Retinal pigment epithelial cell (primary cell): ENCODE measurements at places on chromosomes 1 and 21.

DNA sequence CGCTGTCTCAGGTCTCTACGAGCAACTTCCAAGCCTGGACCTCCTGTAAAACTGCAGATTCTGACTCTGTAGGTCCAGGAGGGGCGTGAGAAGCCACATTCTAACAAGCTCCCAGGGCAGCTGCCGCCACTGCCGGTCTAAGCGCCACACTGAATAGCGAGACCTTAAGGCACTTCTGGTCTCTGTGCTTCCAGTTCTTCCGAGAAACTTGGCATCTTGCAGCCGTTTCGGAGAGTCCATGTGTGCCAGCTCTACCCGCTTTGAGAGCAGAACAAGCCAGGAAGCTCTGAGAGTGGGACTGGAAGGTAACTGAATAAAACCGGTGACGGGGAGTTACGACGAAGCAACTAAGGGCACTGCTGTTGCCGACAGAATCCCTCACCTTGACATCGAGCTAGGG, 12.5 kb downstream of the AGT start:
- DNase-seq: no peak

DNA sequence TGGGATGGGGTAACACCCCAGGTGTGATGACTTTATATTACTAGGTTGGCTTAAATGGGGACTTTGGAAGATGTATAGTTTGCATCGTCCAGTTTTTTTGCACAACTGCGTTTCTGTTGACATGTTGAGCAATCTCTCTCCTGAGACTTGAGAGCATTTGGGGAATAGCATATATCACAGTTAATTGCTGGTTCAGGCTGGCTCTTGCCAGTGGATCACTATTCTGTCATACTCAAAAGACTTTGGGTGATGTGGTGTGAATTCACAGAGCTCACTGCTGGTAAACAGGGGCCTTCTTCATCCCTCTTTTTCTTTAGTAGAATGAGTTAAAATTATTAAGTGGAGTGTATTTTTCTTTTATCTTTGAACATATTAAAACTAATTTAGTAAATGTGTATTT, 44.3 kb downstream of the LHX9 start:
- no peak for DNase-seq

GRCh38 chr1:86119214-86119764, 37.3 kb downstream of the COL24A1 start:
- no peak for DNase-seq

DNA sequence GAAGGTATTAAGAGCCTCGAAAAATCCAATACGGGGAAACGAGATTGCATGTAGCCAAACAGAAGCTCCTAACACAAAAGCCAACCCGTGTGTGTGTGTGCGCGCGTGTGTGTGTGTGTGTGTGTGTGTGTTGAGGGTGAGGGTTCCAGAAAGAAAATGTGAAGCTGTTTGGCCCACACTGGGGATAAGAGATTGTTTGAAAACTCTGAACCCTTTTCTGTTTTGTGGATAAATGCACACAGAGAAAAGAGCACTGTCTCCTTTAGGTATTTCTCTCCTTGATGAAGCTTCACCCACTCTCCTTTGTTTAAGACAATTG, 1.9 kb downstream of the WLS start:
- DNase-seq: no peak

GRCh38 chr1:207646171-207646570, 1.2 kb downstream of the CR1L start:
- no peak for DNase-seq

DNA sequence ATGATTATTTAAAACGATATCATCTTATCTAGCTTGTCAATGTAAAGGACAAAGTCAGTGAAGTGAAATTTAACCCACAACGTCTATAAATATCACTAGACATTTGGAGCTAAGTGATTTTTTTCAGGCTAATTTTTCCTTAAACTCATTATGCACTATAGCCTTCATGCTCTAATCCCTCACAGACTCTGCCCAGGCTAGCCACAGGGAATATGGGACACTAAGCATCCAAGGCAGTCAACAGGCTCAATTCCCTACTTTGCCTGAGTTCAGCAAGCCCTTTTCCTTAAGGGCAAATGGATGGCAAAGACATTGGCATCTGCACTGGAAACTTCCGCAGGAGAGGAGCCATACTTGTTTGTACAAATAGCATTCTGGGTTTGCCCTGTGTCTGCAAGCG, 577.0 kb downstream of the LMO4 start:
- no peak for DNase-seq

DNA sequence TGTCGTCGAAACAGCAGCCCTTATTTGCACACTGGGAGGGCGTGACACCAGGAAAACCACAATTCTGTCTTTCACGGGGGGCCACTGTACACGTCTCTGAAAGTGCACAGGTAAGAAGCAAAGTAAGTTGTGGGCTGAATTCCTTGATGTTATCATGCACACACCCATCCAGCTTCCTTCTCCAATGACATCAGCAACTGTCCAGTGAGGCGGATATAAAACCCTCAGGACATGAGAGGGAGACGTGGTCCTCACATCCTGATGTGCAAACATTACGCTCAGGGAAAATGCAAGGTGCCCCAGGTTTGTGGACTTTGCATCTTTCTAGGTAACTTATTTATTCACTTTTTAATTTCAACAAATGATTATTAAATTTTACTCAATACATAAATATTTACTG, 3.0 kb downstream of the TFF1 start:
- no peak for DNase-seq

DNA sequence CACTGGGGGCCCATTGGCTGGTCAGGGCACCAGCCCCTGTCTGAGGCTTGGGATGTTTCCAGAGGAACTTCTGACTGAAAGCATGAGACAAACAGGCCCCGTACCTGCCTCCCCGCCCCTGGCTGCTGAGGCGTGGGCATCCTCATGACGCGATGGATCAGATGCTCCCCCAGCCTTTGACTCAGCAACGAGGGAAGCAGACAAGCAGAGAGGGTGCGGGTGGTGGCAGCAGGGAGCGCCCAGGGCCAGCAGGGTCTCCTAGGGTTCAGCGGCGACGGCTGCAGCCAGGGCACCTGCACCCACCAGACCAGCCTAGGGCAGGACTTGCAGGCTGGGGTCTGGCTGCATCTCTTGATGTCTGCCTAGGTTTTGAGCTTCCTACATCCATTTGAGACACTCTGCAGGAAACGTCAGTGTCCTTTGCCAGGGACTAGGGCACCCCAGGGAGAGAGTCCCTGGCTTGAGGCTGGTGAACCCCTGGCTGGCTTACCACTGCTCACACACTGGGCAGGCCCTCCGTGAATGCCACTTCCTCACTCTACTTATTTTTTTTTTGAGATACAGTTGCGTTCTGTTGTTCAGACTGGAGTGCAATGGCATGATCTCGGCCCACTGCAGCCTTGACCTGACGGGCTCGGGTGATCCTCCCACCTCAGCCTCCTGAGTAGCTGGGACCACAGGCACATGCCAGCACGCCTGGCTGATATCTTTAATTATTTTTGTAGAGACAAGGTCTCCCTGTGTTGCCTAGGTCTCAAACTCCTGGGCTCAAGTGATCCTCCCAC, 63.3 kb downstream of the DHRS3 start:
- no peak for DNase-seq

DNA sequence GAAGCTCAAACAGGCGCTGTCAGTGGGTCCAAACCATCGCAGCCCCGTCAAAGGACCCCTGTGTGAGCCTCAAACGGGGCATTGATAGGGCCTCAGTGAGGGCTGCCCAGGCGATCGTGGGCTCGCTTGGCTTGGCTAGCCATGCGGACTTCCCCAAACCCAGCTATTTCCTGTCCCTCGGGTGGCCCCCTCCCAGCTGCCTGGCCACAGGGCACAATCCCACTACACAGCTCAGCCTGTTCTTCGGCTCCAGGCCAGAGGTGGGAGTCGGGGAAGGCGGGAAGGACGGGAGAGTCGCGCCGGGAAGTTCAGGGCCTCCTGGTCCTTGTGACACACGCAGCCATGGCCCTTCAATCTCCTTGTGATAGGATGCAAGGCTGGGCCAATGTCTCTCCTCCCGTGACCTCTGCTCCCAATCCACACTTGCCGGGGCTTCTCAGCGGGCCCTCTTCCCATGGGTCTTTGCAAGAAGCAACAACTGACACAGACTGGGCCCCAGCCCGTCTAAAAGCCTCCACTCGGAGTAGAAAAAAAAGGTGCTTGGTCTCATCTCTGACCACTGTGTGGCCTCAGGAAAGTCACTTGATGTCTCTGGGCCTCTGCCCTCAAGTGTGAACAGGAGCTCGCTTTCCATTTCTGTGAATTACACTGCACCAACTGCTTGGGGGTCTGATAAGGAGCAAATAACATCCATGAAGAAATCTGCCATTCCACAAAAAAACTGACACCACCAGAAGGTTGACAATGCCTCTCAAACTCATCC, 7.1 kb upstream of the MATN1 start:
- DNase-seq: no peak

- DNase-seq: peak; percentile 64
Measured at GRCh38 chr1:176136891-176137290, 70.2 kb downstream of the COP1 start.

DNA sequence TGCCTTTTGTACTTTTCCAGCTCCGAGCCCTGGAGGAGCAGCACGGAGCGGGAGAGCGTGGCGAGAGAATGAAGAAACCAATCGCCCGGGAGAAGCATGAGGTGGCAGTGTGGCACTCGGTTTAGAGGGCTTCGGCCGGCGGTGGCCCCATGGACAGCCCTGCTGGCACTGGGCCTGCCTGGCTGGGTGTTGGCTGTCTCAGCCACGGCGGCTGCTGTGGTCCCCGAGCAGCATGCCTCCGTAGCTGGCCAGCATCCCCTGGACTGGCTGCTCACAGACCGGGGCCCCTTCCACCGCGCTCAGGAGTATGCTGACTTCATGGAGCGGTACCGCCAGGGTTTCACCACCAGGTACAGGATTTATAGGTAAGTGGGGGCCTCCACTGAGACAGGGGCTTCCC, 59.0 kb downstream of the BRINP2 start:
- no peak for DNase-seq

- no peak for DNase-seq
Measured at GRCh38 chr1:241834733-241835377, 13.1 kb upstream of the EXO1 start.

GRCh38 chr1:237999426-238000052, 108.8 kb upstream of the ZP4 start:
- DNase-seq: no peak

DNA sequence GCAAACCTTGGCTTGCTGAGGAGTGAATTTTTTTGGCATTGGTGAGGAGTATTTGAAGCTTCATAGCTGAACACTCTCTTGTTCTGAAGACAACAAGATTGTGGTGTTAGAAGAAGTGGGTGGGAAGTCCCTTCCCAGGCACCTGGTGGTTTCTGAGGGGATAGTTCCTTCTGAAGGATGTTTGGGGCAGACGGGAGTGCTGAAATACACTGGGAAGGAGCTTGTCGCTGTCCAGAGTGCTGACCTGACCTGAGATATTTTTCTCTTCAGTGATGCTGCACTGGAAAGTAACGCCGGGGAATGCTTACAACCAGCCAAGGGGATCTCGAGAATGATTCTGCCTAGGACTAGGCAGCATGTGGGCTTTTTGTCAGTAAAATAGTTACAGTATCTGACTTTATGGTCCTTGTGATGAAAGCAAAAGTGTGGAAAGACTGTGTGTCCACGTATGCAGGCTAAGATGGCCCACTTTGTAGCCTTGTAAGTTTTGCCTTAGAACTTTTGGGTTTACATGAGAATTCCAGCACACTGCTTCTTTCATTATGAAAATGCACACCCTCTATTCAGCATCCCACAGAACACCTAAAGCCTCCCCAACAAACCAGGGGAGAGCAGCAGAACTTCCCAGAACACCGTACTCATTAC, 33.1 kb upstream of the NFASC start:
- DNase-seq: peak; percentile 17

DNA sequence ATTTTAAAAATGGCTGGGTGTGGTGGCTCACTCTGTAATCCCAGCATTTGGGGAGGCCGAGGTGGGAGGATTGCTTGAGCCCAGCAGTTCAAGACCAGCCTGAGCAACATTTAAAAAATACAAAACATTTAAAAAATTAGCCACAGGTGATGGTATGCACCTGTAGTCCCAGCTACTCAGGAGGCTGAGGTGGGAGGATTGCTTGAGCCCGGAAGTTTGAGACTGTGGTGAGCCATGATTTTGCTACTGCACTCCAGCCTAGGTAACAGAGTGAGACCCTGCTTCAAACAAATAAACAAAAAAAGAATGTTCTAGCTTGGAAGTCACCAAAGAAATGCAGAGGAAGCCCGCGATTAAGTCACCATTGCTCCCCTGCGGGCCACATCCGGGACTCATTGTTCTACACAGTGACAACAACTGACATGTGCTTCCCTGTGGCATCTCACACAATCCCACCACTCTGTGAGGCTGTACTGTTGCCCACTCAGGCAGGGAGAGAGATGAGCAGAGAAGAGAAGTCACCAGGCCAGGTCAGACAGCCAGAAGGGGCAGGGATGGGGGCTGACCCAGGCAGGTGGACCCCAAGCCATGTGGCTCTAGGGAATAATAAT, 18.4 kb upstream of the SPATC1L start:
- no peak for DNase-seq

DNA sequence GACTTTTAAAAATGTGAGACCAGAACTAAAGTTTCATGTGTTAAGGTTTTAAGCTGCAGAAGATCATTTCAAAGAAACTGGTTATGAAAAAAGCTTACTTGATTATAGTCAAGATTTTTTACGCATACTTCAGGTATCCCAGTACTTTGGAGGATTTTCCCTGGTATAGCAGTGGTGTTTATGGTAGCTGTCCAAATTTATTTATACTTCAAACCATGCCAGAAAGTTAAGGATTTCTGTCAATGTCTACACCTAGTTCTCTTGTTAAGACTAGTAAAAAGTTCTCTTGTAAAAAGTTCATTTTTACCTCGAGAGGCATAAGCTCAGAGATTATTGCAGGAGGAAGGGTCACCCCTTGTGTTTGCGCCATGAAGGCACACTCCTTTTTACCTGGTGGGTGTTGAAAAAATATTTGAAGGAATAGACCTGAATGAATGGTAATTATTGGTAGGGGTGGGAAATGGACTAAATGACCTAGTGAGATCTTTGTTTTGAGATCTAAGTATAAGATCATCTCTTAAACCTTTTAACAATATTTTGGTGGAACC, 2.8 kb downstream of the DYRK1A start:
- DNase-seq: no peak

- DNase-seq: no peak
Measured at GRCh38 chr1:48948562-48948961, 171.9 kb upstream of the BEND5 start.

GRCh38 chr1:39631361-39632322, 7.8 kb downstream of the HEYL start:
- no peak for DNase-seq

DNA sequence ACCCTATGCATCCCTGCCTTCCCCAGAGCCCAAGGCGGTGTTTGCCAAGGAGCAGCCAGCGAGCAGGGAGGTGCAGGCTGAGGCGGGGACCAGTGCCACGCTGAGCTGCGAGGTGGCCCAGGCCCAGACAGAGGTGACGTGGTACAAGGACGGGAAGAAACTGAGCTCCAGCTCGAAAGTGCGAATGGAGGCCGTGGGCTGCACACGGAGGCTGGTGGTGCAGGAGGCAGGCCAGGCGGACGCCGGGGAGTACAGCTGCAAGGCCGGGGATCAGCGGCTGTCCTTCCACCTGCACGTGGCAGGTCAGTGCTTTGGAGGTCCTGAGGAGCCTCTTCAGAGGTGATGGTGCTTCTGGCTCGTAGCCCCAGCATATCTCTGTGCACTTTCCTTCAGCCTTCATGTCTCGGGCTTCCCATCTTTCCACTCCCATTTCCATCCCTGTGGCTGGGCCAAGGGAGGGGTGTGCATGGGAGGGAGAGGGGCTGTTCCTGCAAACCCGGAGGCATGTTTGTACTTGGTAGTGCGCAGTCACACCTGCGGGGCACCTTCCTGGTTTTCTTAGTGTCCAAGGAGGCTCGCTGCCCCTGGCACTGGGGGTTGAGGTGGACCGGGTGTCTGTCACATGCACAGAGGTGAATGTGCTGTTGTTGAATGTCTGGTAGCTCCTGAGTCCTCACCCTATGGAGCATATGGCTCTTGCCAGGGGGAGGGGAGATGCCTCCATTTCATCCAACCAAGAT, 56.4 kb downstream of the OBSCN start:
- DNase-seq: no peak
